Regular cardiac myocyte (primary cell): ENCODE measurements at places on chromosomes 16 and 17. TPM values are rescaled to one million over a fixed set of nuclear protein-coding genes. Genes with fewer than 3 reads are reported as not detected.

Gene NACA2
- total RNA-seq: not detected in 2 replicates

Gene KRTAP4-4
- total RNA-seq: not detected in 2 replicates

Gene ZFP3
- total RNA-seq: 1.7 and 2.0 TPM in 2 replicates

Gene HYDIN
- under 0.01 and 0.28 TPM in 2 replicates for total RNA-seq

Gene CFAP119
- 1.4 and 2.7 TPM in 2 replicates for total RNA-seq

Gene RAB37
- under 0.01 and 0.19 TPM in 2 replicates for total RNA-seq
